ENCODE measurements at places on chromosomes 2 and 18. TPM values are rescaled to one million over a fixed set of nuclear protein-coding genes. Genes with fewer than 3 reads are reported as not detected.

KCNF1 gene
- total RNA-seq, result not detected

DNA sequence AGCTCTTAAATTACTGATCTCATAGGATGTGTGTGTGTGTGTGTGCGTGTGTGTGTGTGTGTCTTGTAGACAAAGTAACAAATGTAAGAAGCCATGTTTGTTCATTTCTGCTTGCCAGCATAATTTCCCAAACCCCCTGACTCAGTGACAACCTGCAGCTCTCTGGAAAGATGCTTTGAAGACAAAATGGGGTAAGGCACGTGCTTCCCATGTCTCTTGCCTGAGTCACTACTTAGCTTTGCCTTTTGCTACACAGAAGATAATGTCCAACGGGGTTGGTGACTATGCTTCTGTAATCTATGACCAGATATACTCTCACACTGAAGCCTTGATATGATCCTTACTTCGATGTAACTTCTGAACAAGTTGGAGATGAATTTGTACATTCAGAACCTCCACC, 332.0 kb downstream of the SLC4A3 start:
- no peaks in the 10 kb centered on the region for H3K4me1 ChIP-seq
- H3K27me3 ChIP-seq, result no peaks in the 10 kb centered on the region
- no peak overlapping the region for H3K27ac ChIP-seq
- H3K36me3 ChIP-seq, result no peaks in the 10 kb centered on the region

- H3K4me3 ChIP-seq, result no peak overlapping the region
- no peak for DNase-seq
- no peaks in the 10 kb centered on the region for H3K4me1 ChIP-seq
- H3K27ac ChIP-seq, result no peak overlapping the region
Observed at GRCh38 chr18:21897811-21898210, 157.2 kb downstream of the MIB1 start.

DNA sequence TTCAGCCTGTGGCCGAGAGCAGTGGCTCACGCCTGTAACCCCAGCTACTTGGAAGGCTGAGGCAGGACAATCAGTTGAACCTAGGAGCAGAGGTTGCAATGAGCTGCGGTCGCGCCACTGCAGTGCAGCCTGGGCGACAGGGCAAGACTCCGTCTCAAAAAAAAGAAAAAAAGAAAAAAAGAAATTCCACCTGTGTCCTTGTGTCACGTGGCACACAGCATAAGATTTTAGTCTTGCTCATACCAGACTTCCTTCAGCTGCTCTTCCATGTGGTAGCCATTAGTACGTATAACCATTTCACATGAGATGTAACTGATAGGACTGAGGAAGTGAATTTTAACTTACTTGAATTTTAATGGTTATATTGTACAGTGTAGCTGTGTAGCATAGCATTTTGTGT, 4.0 kb downstream of the NOP58 start:
- H3K27ac ChIP-seq, result no peak overlapping the region
- no peaks in the 10 kb centered on the region for H3K36me3 ChIP-seq
- no peak for DNase-seq
- H3K27me3 ChIP-seq, result no peaks in the 10 kb centered on the region
- peaks cover 1% of the 10 kb centered on the region for H3K4me1 ChIP-seq
- H3K4me3 ChIP-seq, result no peak overlapping the region

DNA sequence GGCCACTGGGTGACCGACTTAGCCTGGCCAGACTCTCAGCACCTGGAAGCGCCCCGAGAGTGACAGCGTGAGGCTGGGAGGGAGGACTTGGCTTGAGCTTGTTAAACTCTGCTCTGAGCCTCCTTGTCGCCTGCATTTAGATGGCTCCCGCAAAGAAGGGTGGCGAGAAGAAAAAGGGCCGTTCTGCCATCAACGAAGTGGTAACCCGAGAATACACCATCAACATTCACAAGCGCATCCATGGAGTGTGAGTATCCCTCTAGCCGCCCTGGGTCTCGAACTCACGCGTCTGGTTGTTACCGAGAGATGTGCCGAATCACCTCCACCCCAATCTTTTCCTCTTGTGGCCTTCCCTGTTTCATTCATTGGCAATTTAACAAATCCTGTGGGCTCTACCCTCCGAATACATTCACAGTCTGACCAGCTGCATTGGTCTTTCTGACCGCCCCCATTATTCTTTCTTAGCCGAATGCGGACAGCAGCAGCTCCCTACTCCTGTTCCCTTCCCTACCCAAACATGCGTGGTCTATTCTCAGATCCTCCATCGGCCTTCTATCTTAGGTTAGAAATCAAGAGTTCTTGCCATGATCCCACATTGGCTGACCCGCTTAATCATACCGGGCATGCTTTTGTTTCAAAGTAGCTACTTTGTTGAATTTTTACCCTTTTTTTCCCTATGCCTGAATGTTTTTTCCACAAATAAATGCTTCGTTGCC, 631 bp downstream of the RPL31 start:
- no peaks in the 10 kb centered on the region for H3K4me1 ChIP-seq
- no peak for DNase-seq
- peak overlapping the region; percentile 70 for H3K27ac ChIP-seq
- H3K27me3 ChIP-seq, result no peaks in the 10 kb centered on the region
- peak overlapping the region; percentile 7 for H3K4me3 ChIP-seq

PSMA8 gene
- not detected for total RNA-seq

DNA sequence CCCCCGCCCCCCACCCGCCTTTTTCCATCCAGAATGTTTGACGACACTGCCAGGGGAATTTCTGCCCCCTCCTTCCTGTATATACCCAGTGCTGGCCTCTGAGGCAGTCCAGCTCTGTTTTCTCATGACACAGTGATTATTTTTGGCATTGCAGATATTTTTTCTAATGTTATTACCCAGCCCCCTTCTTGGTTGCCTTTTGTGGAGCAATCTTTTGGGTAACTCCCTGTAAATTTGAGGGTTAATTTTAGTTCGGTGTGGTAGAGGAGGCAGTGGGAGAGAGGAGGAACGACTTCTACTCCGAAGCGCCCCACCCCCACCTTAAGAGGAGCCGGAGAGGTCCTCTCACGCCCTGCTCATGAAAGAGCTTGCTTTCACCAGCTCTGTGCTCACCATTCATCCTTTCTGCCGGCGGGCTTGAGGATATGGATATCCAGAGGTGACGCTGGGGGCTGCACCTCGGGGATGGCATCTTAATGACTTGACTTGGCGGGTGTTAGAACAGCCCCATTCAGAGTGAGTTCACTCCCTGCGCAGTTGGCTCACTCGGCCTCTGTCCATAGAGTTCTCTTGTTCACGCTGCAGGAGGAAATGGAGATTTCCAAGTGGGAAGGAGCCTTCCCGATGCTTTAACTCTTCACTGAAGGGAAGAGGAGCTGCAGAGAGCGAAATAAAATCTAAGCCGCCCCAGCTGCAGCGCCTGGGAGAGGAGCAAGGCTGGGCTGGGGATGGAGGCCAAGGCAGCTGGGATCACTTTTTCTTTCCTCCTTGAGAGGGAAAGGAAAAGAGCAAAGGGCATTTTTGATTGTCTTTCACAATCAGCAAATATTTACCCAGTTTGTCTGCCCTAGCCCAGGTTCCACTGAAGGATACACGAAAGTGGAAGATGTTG, 38.4 kb downstream of the EPAS1 start:
- H3K36me3 ChIP-seq, result no peaks in the 10 kb centered on the region
- H3K27me3 ChIP-seq, result no peaks in the 10 kb centered on the region
- H3K4me1 ChIP-seq, result peaks cover 10% of the 10 kb centered on the region

RAMP1 gene
- total RNA-seq, result 230 TPM

DNA sequence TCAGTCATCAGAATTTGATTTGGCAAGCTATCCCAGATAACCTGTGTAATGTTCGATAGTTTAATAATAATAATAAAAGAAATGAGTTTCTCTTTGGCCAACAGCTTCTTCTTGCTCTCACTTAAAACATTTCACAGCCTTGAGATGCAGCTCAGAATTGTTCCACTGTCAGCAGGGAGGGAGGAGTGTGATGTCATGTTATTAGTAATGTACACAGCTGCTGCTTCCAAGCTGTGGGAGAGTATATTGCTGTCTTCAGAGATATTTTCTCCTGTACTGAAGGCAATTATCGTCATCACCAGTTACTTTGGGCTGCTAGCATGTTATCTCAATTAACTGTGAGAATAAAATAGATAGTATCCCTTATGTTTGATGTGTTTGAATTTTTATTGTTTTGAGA, 146.9 kb upstream of the MAP3K20 start:
- no peak for DNase-seq
- no peaks in the 10 kb centered on the region for H3K27me3 ChIP-seq
- H3K4me3 ChIP-seq, result no peak overlapping the region

DNA sequence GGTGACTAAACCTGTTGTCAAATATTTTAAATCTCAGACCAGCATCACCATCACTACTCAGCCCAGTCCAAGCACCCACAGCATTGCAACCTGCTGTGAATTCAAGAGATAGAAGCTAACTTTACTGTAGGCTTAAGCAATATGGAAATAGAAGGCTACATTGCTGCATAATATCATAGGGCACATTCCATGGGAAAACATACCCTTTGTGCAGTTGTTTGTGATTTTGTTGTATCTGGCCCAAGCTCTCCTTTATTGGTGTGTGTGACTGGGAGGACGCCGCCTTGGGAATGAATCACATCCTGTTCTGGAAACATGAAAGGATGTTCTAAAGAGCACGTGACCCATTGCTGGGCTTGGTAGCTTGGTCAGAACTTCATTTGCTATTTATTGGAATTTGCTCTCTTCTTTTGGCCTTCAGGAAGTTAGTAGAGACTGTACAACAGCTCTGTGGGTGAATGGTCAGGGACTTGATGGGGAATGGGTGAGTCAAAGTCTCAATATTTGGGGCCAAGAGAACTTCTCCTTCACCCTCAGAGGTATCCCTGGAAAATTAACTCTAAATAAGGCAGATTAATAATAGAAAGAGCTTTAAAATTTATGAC, 106.8 kb upstream of the SERPINE2 start:
- no peaks in the 10 kb centered on the region for H3K36me3 ChIP-seq
- H3K27me3 ChIP-seq, result no peaks in the 10 kb centered on the region
- H3K27ac ChIP-seq, result no peak overlapping the region
- no peaks in the 10 kb centered on the region for H3K4me1 ChIP-seq

LYPD6B gene
- not detected for total RNA-seq

DNA sequence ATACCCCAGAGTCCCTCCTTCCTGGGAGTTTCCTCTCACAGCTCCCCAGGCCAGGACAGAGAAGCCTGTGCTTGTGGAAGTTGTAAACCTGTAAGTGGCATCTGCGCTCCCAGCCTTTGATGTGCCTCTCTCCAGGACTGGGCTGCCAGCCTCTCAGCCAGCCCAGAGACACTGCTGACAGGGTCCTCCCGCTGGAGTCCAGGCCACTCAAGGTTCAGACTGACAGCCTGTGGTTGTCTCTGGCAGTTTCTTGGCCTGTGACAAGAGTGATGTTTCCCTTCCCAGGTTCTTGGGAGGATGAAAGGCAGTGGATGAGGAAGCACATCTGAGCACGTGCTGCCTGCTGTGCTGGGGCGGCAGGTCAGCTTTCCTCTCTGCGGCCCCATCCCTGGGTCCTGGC, 3.0 kb downstream of the SLC35F6 start:
- no peaks in the 10 kb centered on the region for H3K36me3 ChIP-seq
- no peak for DNase-seq
- no peak overlapping the region for H3K27ac ChIP-seq
- H3K4me1 ChIP-seq, result no peaks in the 10 kb centered on the region

DNA sequence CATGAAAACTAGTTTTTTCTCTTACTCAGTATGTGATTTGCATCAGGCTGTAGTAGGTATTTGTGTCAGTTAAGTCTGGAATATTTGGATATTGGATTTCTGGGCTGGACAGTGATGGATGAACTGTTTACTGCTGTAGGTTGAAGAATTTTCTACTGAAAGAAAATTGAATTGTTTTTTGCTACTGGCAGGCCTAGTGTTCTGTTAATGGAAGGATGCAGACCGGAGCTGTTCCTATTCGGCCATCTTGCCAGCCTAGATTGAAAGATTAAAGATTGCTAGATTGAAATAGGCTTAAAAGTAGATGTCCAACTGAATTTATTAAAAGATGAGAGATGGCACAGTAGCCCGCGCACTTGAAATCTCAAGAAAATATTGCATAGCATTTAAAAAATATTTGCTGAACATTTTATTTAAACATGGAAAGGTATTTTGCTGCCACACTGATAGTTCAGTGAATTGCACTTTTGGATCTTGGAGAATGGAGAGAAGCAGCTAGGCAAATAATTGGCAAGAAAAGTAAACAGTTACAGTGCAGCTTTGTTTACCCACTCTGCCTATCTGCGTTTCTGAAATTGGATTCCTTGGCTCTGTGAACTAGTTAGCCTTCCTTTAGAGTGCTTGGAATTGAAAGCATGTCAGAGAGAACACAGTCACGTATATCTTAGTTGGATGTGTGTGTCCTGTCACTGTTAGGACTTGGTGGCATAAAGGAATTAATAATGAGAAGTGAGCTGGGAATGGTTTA, 54.1 kb downstream of the EPB41L5 start:
- DNase-seq, result no peak
- no peak overlapping the region for H3K4me3 ChIP-seq
- H3K27me3 ChIP-seq, result no peaks in the 10 kb centered on the region
- no peak overlapping the region for H3K27ac ChIP-seq

DNA sequence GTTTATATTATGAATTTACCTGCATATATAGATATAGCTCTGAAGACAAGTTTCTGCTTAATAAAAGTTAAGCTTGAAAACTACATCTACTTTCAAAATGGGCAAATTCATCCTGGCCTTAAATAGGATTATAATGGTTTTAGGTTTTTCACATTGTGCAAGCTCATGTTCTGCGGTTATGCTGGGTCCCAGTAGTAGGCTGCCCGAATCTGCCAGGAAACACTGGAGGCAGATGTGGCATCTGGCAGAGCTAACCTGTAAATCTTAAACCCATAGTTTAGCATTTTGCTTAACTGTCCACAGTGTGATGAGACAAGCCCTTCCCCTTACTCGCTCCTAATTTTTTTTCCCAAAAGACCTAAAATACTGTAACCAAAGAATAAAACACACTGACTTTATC, 234.2 kb downstream of the TCF4 start:
- H3K27me3 ChIP-seq, result no peaks in the 10 kb centered on the region
- H3K27ac ChIP-seq, result no peak overlapping the region
- no peak for DNase-seq

- H3K4me3 ChIP-seq, result no peak overlapping the region
- H3K4me1 ChIP-seq, result no peaks in the 10 kb centered on the region
- no peaks in the 10 kb centered on the region for H3K27me3 ChIP-seq
Observed at GRCh38 chr2:34652636-34653035, 1053.5 kb upstream of the FAM98A start.

DNA sequence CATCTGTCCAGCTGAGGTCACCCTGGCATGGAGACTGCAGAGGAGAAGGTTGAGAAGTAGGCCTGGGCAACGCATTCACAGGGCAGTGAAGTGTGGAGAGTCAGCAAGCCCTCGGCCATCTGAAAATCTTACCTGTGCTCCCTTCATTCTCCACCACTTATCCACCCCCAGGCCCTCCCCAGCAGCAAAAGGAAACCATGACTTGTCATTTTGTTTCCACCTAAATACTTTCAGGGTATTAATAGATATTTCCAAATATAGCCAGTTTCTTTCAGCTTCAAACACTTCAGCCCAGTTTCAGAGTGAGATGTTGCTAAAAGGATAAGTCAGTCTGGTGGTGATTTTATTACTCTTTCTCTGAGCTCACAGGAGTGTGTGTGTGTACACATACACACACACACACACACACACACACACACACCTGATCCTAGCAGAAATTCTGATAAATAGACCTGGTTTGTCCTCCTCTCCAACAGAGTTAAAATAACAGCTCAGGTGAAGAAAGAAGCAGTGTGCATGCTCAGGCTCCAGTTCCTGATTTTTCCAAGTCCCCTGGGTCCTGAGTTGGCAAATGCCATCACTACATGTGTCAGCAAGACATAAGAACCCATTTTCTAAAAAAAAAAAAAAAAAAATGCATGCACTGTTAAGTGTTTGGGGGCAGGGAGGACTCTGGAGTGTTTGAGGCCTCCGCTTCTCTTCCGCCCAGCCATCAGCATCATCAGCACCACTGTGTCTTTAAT, 82.8 kb downstream of the LOXHD1 start:
- DNase-seq, result no peak
- H3K27ac ChIP-seq, result no peak overlapping the region
- H3K36me3 ChIP-seq, result no peaks in the 10 kb centered on the region
- H3K27me3 ChIP-seq, result no peaks in the 10 kb centered on the region

Data from aorta (tissue), 5 donors.